ENCODE measurements at places on chromosomes 13 and 19.

- no peak for DNase-seq
Observed at GRCh38 chr13:91531646-91532045, 133.2 kb downstream of the GPC5 start.

GRCh38 chr19:49912965-49913685 lies 15.9 kb upstream of the ATF5 start:
- no peak for DNase-seq

GRCh38 chr13:30616927-30617314 lies 799 bp upstream of the USPL1 start:
- peak; percentile 72 for DNase-seq

DNA sequence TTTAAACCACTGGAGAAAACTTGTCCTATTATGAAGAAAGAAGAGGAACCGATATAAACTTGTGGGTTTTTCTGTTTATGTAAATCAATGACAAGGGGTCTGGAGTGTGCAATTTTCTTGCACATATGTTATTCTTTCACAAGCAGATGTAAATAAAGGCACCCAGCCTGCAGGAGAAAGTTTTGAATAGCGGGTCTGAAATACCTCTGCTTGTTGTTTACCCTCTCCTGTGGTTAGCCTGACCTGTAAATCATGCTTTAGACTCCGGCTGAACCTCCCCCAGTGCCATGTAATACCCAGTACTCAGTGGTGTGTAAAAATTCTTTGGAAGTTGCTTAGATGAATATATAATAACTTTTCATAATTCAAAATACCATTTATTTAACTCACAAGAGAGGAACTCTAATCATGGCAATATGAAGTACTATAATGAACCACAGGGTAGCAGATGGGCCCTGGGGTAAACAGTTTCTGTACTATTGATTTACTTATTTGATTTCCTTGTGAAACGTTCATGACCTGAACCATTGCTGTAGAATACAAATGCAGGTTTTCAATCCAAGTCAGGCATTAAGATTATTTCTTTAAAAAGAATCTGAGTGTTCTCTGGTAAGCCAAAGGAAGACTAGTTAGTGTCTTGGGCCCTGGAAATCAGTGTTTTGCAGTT lies 245.1 kb downstream of the LMO7 start:
- DNase-seq, result no peak

- DNase-seq, result no peak
Observed at GRCh38 chr13:48125794-48126228, 30.9 kb upstream of the MED4 start.

DNA sequence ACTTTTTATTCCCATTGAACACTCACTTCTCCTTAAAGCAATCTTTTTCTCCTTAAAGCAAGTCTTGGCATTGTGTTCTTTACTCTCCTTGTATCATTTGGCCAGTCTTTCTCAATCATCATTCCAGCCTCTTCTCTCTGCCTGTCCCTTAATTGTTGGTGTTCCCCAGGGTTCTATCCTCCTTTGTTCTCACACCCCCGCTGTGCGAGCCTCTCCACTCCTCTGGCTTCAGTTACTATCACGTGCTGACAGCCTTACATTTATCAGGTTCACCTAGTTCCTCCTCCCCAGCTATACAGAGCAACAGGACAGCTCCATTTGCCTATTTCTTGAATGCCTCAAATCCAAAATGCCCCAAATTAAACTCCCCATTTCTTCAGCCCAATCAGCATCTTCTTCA lies 24.6 kb downstream of the CYSLTR2 start:
- DNase-seq, result no peak

- DNase-seq, result no peak
Observed at GRCh38 chr13:44230071-44230470, 143.6 kb upstream of the SERP2 start.

DNA sequence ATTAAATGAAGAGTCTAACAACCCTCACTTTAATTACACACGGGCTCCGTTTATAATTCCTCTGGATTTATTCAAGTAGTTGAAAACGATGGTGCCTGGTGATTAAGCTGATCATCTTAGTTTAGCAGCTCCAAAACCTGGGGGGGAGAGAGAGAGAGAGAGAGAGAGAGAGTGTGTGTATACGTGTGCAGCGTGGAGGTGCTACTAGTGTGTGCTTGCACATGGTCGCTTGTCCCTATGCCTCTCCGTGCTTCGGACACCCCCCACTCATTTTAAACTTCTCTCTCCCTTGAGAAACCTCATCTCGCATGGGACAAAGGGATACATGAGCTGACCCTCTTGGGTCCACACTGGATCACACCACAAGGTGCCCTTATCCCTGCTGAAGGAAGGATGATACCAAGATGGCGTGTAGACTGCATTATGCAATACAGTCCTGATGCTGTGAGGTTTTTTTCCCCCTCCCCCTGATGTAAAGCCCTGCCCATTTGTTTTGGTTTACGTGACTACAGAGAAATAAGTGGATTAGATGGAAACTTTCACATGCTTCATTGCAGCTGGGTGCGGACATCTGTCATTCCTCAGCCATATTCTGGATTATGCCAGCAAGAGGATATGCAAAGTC lies 320.8 kb downstream of the ZNF536 start:
- DNase-seq, result no peak

- no peak for DNase-seq
Observed at GRCh38 chr13:98353750-98354149, 176.7 kb upstream of the RNF113B start.

GRCh38 chr13:27137759-27138158 lies 33.9 kb downstream of the USP12 start:
- DNase-seq, result no peak

- no peak for DNase-seq
Observed at GRCh38 chr19:47028195-47028601, 8.6 kb downstream of the NPAS1 start.

DNA sequence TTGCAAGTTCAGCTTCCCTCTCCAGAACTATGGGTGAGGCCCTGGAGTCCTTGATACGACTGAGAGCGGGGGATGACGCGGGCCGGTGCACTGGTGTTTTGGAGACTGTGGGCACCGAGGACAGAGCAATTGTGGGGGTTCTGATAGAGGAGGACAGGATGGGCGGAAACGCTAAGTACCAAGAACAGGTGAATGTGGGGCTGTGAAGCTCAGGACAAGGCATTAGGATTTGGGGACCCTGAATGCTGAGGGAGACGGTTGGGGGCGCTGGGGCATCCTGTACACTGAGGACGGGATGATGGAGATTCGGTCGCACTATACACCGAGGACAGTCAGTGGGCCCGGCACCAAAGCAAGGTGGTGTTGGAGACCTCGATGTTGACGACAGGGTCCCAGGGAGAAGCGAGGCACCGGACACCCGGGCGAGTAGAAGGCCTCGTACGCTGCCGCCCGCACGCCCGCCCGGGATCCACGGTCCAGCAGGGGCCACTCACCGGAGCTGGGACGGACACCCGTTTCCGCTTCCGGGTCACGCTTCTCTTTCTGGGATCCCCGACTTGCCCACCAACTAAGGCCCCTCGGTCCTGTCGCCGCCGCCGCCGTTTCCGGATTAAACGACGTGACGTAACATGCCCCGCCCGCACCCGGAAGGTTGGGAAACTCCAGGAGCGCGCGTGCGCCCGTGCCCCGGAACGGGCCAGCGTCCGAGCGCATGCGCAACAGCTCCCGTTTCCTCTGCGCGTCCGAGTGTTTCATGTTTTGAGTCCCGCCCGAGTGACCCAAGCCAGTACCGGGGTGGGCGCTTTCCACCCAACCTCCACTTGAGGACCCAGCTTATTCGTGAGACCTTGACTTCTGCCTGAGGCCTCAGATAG lies at the start of gene CHMP2A:
Gene CHMP2A, minus strand, starts transcription at position 612 of the 875 bp plus-strand sequence. CDS start 893 bp downstream, outside the sequence.
- DNase-seq, result peak; percentile 98

- DNase-seq, result peak; percentile 71
Observed at GRCh38 chr19:3849092-3849491, 19.7 kb downstream of the ZFR2 start.

DNA sequence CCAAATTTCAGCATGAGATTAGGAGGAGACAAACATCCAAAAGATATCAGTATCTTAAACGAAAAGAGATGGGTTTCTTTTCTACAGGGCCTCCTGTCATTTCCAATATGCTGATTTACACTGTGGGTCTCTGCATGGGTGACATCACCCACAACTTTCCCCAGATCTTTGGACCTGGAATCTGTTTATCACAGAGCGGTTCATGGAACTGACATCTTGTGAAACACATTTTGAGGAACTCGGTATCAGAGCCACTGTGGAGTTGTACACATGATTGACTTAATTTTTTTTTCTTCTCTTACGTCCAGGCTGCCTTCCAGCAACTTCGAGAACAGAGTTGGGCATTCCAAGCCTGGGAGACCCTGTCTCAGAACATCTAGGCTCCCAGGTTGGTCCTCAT lies 80.2 kb upstream of the SERP2 start:
- DNase-seq, result no peak

DNA sequence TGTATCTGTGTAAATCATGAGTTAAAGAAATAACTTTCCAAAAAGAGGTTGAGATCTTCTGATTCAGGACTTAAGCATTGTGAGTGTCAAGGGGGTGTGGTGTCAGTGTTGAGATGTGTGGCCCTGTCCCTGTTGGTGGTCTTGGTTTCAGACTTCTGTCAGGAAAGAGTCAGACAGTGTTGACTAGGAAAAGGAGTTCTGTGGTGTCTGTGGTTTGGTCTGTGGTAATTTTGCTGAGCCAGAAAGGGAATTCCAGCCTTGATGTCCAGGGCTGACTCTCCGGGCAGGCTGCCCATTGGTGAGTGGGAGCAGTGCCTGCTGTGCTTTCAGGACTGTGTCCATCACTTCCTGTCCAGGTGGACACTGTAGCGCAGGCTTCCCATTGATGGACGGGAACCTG lies 39.8 kb upstream of the IGFL4 start:
- DNase-seq, result no peak

GRCh38 chr13:107421951-107422350 lies 793.4 kb downstream of the LIG4 start:
- no peak for DNase-seq

- DNase-seq, result no peak
Observed at GRCh38 chr13:112697756-112698655, 8.2 kb downstream of the ATP11A start.

- DNase-seq, result no peak
Observed at GRCh38 chr19:12821761-12822160, 12.6 kb downstream of the RTBDN start.

GRCh38 chr13:103335241-103335640 lies 269.0 kb upstream of the SLC10A2 start:
- no peak for DNase-seq

GRCh38 chr19:13920940-13921747 lies 15.1 kb downstream of the CC2D1A start:
- DNase-seq, result peak; percentile 52

GRCh38 chr13:98582947-98583346 lies 6.0 kb upstream of the STK24 start:
- DNase-seq, result no peak

- no peak for DNase-seq
Observed at GRCh38 chr13:66994517-66995202, 235.5 kb downstream of the PCDH9 start.

- DNase-seq, result no peak
Observed at GRCh38 chr19:28482221-28482620, 730.7 kb downstream of the UQCRFS1 start.

DNA sequence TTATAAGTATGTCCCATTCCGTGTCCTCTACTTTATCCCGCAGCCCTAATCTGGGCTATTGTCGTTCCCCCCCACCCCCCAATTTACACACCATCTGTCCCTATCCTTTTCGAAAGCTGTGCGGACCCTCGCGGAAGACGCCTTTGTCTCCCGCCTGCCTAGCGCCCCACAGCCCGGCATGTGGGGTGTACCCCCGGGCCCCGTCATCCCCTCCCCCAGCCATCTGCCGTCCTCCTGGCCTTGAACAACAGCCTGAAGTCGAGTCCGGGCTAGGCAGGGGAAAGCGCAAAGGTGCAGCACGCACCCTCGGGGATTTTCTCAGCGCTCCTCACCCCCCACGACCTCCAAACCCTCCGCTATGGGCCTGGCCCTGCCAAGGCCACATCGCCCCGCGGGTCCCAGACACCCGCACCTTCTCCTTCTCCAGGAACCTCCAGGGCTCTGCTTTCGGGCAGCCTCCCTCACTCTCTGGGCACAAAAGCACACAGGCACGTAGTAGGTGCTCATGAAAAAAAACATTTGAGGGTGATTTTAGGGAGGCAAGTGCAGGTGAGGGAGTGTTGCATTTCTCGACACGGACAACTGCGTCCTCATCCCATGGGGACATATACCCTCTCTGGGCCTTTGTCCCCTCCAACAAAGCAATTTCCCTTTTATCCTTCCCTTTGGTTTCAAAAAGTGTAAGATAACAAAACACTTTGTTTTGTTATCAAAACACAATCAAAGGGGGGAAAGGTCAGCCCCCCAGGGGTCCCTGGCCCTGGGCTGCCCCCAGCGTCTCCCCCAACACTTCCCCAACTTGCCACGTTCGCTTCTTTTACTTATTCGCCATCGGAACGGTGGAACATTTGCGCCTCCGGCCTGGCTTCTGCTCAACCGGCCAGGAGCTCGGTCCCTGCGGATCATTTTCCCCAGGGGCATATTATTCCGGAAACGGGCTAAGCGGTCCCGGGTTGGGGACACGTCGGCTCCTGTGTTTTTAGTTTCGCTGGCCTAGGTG lies 16.4 kb downstream of the CCDC124 start:
- DNase-seq, result no peak

DNA sequence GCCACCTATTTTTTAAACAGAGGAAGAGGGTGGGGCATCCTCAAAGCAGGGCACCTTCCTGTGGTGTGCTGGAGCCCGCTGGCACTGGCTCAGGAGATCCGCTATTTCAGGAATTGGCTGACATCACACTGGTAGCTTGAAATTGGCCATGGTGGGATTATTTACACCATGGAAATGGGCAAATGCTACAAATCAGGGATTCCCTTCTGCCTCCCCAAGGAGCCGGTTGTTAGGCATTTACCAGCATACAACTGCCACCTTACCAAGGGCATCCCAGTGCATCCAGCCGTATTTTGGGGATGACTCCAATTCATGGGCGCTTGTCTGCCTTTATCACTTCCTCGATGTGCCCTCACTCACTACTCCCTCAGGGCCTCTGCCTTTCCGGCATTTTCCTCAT lies 14.2 kb downstream of the HRC start:
- no peak for DNase-seq

DNA sequence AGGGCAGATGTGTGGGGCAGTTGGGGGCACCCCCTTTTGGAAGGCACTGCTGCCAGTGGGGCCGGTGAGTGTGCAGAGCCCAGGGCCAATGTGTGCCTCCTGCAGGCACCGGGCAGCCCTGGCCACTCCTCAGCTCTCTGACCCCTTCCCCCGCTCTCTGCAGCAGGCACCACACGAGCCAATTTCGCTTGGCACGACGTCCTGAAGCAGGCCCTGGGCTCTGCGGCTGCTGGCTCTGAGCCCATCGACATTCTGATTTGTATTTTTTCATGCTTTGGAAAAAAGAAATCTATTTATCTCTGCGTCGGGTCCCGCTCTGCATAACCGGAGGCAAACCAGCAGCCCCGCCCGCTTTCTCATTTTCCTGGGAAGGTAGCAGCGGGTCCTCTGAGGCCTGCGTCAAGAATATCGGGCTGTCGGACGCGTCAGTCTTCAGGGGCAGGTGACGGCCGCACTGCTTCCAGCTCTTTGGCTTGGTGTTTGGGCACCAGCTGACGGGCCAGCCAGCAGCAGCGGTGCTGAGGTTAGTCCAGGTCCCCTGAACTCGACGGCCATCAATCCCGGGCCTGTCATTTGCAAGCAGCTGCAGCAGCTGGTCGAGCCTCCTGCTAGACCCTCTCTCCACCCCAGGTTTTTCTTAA lies 134.3 kb downstream of the KDM4B start:
- no peak for DNase-seq

- peak; percentile 50 for DNase-seq
Observed at GRCh38 chr19:42480335-42481095, 37.8 kb upstream of the CXCL17 start.

- no peak for DNase-seq
Observed at GRCh38 chr19:55855160-55855559, 18.8 kb downstream of the NLRP4 start.
